ENCODE measurements at places on chromosomes 7 and 10.

GRCh38 chr7:32263611-32264010, 193.4 kb upstream of the PDE1C start:
- no peak for DNase-seq

- no peak for DNase-seq
These were observed 132.4 kb downstream of the CDK14 start for GRCh38 chr7:90728568-90728967.

DNA sequence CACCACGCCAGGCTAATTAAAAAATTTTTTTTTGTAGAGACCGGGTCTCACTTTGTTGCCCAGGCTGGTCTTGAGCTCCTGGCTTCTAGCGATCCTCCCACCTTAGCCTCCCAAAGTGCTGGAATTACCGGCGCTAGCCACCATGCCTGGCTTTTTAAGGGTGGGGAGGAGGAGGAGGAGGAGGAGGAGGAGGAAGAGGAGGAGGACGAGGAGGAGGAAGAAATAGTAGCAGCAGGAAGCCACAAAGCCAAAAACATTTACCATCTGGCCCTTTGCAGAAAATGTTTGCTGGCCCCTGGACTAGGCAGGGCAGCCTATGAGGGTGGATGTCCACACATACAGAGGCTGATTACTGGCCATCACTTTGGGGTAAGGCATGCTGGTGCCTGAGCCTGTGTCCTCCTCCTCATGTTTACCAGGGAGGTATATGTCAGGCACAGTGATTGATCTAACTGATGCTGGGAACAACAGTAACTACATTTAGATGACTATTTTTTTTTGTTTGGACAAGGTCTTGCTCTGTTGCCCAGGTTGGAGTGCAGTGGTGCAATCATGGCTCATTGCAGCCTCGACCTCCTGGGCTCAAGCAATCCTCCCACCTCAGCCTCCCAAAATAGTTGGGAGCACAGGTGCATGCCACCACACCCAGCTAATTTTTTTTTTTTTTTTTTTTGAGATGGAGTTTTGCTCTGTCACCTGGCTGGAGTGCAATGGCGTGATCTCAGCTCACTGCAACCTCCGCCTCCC, 122.1 kb downstream of the HIP1 start:
- DNase-seq: no peak

GRCh38 chr7:152572101-152572500, 103.8 kb downstream of the XRCC2 start:
- DNase-seq: no peak

DNA sequence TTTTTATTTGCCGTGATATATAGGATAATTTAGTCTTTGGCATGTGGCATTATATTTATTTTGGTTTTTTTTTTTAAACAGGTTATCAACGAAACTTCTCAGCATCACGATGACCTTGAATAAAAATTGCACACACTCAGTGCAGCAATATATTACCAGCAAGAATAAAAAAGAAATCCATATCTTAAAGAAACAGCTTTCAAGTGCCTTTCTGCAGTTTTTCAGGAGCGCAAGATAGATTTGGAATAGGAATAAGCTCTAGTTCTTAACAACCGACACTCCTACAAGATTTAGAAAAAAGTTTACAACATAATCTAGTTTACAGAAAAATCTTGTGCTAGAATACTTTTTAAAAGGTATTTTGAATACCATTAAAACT, 9.1 kb downstream of the VIM start:
- no peak for DNase-seq

- no peak for DNase-seq
These were observed 77.6 kb downstream of the RALA start for GRCh38 chr7:39700932-39701331.

- no peak for DNase-seq
These were observed 4.6 kb downstream of the HSPA12A start for GRCh38 chr10:116737627-116738327.

DNA sequence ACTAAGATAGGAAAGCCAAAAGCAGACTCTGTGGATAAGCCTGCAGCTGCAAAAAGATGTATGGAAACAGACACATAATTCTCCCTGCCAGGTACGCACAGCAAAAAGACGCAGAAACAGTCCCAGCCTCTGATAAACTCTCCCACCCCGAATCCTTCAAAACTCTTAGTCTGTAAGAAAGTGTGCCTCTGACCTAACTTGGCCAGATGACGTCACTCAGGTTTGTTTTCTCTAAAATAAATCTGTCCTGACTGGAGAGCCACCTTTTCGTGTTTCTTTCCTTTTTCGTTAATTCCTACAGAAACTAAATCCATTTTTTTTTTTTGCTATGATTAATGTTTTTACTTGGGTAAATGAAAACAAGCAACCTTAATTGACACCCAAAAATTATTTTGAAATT, 793.8 kb downstream of the SORCS1 start:
- no peak for DNase-seq

DNA sequence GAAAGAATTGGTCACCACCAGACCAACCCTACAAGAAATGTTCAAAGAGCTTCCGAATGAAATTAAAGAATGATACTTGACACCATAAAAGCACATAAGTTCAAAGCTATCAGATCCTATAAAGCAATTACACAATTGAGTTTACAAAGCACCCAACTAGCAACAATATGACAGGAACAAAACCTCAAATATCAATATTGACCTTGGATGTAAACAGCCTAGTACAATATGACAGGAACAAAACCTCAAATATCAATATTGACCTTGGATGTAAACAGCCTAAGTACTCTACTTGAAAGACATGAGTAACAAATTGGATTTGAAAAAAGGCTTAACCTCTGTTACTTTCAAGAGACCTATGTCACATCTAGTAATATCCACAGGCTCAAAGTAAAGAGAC, 1201.4 kb downstream of the XPNPEP1 start:
- no peak for DNase-seq

- no peak for DNase-seq
These were observed 114.2 kb upstream of the FAM180A start for GRCh38 chr7:135862586-135863340.

DNA sequence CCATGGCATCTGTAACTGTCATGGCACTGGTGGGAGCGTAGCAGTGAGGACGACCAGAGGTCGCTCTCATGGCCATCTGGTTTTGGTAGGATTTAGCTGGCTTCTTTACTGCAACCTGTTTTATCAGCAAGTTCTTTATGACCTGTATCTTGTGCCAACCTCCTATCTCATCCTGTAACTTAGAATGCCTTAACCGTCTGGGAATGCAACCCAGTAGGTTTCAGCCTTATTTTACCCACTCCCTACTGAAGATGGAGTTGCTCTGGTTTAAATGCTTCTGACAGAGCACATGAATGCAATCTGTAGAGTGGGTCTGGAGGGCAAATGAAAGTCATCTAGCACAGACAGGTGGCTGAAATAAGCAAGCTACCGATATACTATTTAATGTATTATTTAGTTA, 55.3 kb upstream of the OPN4 start:
- no peak for DNase-seq

DNA sequence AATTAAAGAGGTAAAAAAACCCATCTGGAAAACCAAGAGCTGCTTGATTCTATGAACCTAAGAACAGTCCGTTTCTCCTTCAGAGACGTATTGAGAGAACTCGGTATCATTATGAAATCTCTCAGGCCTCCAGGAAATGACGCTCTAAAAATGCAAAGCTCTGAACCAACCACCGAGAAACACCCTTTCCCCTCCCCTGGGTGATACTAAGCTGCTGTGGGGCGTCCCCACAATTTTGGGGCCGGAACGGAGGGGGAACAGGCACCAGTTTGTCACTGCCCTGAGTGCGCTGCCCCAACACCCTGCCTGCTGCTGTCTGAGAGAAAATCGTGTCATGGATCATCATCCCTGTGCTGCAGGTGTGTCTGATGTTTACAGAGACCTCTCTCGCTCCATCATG, 509.5 kb downstream of the DNAJB6 start:
- DNase-seq: no peak

GRCh38 chr10:93512565-93512964, 16.2 kb downstream of the CEP55 start:
- DNase-seq: no peak

GRCh38 chr7:112010994-112011393, 195.2 kb downstream of the DOCK4 start:
- no peak for DNase-seq

- no peak for DNase-seq
These were observed 16.5 kb upstream of the SKAP2 start for GRCh38 chr7:26880852-26881251.

GRCh38 chr10:72126184-72126871, 38.0 kb upstream of the SPOCK2 start:
- DNase-seq: no peak

GRCh38 chr7:49255054-49255453, 330.7 kb downstream of the CDC14C start:
- DNase-seq: no peak

GRCh38 chr7:13790611-13791010, 198.9 kb downstream of the ETV1 start:
- no peak for DNase-seq

- DNase-seq: no peak
These were observed 2.0 kb upstream of the PLCE1 start for GRCh38 chr10:93991596-93992284.

- no peak for DNase-seq
These were observed 57.4 kb upstream of the ACBD5 start for GRCh38 chr10:27297844-27298521.

- DNase-seq: no peak
These were observed 113.3 kb downstream of the TACC2 start for GRCh38 chr10:122102146-122102868.

DNA sequence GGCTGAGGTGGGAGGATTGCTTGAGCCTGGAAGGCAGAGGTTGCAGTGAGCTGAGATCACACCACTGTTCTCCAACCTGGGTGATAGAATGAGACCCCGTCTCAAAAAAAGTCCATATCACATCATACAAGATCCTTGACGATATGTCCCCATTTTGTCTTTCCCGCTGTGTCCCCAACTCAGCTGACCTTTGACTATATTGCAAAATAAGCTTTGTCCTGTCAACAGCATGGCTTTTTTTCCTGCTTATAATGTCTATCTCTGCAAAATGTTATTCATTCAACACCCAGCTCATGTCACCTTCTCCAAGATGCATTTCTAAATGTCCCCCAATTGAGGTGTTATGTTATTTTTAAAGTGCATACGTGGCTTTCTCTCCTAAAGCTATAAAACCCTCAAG, 136.0 kb upstream of the KAT6B start:
- no peak for DNase-seq

DNA sequence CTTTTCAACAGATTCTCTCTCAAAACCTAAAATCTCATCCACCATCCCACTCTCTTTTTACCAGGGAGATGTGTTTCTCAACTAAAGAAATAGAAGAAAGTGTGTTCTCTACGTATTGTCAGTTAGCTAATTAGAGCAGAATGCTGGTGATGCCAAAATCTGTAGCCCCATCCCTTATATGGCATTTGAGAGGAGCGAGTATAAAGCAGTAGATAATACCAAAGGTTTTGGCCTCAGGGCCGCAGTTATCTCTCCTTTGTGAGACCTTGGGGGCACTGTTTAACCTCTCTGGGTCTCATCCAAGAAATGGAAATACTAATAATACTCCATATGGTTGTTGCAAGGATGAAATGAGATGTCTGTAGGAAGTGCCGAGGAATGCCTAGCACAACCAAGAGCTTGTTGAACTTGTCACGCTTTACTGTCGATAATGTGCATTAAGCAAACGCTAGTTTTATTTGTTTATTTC, 456 bp upstream of the DLD start:
- no peak for DNase-seq

GRCh38 chr7:33792547-33793105, 112.7 kb upstream of the BMPER start:
- DNase-seq: no peak

- no peak for DNase-seq
These were observed 1.6 kb upstream of the HILPDA start for GRCh38 chr7:128453836-128454804.

DNA sequence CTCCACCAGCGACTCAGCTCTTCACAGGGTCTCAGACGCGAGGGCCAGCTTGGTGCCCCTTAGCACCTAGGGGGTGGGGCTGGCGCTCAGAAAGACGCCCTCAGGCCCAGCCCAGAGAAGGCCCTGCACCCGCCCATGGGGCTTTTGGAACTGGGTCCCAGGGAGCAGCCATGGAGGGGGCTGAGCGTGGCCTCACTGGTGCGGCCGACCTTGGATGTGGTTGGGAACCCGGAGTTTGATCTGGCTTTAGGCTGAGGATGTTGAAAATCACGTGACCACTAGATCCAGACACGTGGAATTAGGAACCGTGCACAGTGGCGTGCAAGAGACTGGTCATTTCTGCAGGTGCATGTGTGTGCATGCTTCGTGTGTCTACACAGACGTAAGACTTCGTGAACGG, 185.4 kb downstream of the DNAJB6 start:
- DNase-seq: no peak

All from stimulated activated CD8-positive, alpha-beta memory T cell treated with anti-CD3 and anti-CD28 coated beads, Interleukin-2, amount 100 ng/mL, for 1 hour (primary cell).